ENCODE measurements at places on chromosomes 2 and 18.

DNA sequence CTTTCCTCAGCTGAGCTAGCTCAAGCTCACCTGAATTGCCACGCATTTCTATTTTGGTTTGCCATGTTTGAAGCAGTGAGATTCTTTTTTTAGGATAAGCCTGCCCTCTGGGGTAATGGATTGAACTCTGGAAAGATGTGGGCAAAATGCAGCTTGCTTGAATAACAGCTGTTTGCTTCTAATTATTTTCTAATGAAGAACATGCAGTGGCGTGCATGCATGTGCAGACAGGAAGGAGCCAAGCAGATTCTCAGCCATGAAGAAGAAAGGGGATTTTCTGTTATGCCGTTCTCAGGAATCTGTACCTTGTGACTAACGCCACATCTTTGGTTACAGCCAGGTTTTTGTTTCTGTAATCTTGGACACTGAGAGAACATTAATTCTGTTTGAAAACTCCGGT lies 171.2 kb downstream of the ANTXR1 start:
- DNase-seq = no peak

DNA sequence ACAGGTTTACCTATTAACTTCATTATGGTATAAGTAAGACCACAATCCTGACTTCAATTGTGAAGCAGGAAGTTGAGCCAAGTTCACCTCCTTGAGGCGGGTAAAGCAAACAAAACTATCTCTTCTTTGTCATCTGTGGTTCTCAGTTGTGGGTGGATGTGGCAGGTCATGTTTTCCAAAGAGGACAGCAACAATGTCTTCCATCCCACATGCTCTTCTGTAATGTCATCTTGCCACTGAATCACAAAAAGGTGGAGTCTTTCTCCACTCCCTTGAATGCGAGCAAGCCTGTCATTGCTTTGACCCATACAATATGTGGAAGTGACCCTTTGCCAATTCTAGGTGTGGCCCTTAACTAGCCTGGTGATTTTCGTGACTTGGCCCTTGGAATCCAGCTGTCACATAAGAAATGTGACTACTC lies 98.7 kb downstream of the GRB14 start:
- DNase-seq = no peak

DNA sequence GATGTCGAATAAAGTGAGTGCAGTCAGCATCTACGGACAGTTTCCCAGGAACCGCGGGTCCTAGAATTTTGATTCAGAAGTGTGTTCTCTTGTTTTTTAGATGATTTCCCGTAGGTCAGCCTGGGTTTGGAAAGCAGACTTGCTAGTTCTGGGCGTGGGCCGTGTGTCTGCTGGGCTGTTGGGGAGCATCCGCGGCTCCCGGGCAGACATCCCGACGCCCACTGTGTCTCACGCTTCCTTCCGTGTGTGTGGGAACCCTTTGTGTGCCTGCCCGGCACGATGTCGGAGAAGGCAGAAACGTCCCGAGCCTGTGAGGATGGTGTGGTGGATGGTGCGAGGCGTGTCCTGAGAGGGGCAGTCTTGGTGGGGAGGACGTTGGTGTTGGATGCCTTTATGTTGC lies 18.4 kb downstream of the CTDP1 start:
- no peak for DNase-seq

- no peak for DNase-seq
Observed at GRCh38 chr2:204655101-204655500, 109.8 kb downstream of the PARD3B start.

DNA sequence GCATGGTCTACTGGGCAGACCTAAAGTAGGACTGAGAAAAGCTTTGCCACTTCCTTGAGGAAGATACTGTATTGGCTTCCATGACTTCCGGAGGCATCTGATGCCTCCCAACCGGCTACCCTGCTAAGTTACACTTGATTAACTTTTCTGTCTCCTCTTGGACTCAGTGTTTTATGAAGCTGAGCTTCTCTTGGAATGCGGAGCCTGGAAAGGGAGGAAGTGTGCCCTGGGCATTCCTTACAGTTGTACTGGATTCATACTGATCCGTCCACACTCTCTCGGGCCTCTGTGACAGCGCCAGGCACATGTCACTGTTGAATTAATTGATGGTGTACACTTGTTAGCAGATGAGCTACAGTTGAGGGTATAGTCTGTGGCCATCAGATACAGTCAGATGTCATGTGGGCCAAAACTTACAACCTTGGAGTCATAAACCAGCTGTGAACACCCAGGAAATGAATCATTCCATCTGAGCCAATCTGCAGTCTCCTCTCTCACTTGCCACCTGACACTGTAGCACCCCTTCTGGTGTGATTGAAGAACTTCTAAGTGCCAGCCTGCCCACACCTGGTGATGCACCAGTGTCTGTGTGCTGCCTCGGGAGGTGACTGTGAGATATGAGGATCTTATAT lies 122.5 kb downstream of the FHOD3 start:
- DNase-seq = no peak

DNA sequence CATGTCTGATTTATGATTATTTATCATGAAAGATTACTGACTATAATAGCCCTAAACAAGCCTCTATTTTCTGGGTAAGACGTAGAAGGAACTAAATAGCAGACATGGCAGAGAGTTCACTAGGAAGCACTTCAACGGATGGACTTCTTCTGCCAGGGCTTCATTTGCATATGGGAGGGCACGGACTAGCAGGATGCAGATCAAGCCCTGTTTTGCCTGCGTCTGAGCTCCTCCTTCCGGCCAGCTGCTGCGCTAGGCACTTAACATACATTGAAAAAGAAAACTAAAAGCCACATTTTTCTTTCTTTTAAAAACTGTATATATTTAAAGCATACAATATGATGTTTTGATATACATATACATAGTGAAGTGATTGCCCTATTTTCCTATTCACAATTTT lies 340.0 kb upstream of the MEX3C start:
- no peak for DNase-seq

DNA sequence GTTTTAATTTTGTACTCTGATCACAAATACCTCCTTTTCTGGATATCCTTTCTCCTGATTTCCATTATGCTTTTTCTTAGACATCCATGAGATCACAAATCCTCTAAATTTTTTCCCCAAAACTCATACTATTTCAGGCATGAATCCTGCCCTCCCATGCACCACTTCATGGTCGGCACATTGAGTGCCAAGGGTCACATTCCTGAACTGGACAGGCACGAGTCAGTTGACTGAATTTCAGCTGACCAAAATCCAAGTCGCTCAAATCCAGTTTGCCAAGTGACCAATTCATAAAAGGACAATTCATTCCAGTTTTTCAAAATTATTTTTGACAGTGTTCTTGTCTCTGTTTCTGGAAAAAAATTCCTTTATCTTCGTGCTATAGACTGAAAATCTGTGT lies 22.1 kb downstream of the DYNAP start:
- no peak for DNase-seq

DNA sequence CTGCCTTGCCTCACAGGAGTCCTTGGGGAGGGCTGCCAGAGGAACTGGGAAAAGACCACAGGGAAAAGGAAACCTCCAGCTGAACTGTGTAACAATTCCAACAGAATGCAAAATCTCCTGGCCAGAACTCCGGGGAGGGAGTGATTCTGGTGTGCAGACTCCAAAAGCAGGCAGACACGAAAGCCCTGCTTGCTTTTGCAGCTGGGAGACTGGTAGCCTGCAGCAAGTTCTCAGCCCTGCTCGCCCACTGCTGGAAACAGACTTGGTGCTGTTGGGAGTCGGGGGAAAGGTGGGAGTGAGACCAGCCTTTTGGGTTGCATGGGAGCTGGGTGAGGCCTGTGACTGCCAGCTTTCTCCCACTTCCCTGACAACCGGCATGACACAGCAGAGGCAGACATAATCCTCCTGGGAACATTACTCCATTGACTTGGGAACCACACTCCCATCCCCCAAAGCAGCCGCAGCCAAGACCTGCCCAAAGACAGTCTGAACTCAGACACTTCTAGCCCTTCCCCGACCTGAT lies 26.0 kb upstream of the NMI start:
- DNase-seq = no peak

- no peak for DNase-seq
Observed at GRCh38 chr2:207142461-207142860, 23.3 kb downstream of the KLF7 start.

- no peak for DNase-seq
Observed at GRCh38 chr2:76204048-76204447, 493.3 kb upstream of the GCFC2 start.

DNA sequence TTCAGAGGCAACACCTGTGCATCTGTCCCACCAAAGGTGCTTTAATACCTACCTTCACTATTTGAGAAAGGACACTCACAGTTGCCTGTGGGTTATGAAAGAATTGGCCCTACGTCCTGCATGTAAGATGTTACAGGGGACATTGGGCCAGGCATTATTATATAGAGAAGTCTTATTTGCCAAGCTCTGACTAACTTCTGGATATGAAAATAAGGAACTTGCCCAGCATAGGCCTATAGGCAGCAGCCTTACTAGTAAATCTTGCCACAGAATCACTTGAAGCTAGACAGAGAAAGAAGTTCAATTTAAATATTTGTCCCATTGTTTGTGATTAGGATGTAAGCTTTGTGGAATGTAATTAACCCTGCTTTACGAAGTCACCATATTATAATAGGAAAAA lies 41.7 kb downstream of the NLRC4 start:
- no peak for DNase-seq

- no peak for DNase-seq
Observed at GRCh38 chr2:46564350-46564749, 85.0 kb downstream of the TMEM247 start.

GRCh38 chr2:62727876-62728566 lies 22.5 kb downstream of the EHBP1 start:
- DNase-seq = no peak

- no peak for DNase-seq
Observed at GRCh38 chr2:68423966-68424650, 43.0 kb downstream of the FBXO48 start.

DNA sequence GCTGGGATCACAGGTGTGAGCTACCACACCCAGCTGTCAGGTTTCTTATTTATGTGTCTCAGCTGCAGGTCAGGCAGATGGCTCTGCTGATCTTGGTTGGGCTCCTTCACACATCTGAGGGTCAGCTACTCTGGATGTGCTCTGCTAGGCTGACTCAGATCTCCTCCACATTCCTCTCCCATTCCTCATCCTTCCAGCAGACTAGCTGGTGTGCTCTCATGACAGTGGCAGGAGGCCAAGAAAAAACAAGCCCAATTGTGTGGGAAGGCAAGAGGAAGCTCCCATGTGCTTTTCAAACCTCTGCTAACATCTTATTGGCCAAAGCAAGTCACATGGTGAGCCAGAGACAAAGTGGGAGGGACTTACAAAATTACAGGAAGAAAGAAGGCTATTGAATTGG lies 11.7 kb upstream of the MSH6 start:
- no peak for DNase-seq

DNA sequence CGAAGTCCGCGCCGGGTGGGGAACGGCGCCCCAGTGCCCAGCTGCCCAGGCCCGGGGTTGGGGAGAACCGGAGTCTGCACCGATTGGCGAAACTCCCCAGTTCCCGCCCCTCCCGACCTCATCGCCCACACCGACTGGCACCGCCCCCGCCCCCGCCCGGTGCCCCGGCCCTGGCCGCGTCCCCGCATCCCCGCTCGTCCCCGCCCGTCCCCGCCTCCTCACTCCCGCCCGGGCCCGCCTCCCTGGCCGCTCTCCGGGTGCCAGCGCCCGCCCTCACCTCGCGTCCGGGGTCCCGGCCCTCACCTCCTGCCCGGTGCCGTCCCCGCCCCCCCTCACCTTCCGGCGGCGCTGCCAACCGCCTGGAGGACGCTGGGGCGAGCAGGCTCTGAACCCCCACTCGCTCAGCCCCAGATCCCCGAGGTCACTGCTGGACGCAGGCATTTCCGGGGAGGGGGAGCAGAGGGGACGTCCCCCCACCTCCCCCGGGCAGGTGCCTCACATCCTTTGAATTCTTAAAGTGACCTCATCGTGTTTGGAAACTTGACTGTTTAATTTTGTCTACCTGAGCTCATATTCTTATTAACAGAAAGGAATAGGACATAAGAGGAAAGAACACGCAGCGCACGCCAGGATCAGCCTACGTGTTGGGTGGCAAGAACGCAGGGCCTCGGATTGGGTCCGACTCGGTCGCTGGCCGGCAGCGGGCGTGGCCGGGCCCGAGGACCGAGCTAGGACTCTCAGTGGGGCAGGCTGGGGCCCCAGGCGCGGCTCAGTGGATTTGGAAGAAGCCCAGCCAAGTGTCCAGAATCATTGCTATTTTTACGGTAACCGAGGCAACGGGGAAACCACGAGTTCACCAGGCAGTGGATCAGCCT lies at the start of gene FAM110C:
Gene FAM110C, minus strand, starts transcription at position 35 of the 875 bp plus-strand sequence. CDS start 120 bp downstream, outside the sequence.
- no peak for DNase-seq

DNA sequence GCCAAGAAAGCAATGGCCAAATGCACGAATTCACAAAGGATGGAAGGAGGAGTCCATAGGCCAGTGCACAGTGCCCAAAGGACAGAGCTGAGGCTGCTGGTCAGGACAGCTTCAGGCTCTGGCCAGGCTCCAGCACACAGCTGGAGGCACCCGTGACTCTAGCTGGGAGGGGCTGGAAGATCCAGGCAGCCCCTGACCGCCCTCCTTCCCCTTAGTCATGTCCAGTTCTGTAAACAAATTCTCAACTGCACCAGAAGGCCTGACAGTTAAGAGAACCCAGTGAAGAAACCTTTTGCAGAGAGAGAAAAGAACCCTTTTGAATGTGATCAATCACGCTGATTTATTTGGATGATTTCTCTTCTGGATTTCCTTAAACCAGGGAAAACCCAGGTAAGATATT lies 7.7 kb upstream of the YWHAQ start:
- no peak for DNase-seq

DNA sequence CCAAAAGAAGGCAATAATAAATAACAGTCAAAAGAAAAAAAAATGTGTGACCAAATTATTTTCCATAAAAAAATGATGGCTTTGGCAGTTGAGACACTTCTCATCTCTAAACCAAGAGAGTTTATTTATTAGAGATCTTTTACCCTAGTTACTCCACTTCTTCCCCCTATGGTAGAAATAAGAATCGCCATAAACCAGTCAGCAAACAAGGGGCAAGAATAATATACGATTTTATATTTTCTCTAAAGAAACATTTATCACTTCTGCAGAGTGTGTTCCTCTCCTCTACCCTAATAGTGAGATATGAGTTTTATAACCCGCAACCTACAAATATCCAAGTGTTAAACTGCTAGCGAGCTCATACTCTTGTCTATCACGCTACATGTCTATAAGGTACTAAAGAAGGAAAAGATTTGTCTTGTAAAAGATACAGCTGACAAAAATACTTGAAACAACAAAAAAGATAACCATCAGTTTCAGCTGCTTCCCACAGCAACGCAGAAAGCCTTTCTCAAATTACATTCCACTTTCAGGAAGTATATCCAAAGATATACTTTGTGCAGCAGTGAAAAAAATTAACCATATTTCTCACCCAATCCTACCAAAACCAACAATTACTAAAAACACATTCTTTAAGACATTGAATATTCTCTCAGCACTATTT lies 2.3 kb downstream of the RNF103 start:
- DNase-seq = no peak

GRCh38 chr2:239548965-239549595 lies 148.3 kb upstream of the HDAC4 start:
- DNase-seq = no peak

All from stimulated activated CD8-positive, alpha-beta memory T cell treated with anti-CD3 and anti-CD28 coated beads, Interleukin-7, amount 100 ng/mL, for 24 hours (primary cell).